ENCODE measurements at places on chromosomes 3 and 15. TPM values are rescaled to one million over a fixed set of nuclear protein-coding genes. Genes with fewer than 3 reads are reported as not detected.

DNA sequence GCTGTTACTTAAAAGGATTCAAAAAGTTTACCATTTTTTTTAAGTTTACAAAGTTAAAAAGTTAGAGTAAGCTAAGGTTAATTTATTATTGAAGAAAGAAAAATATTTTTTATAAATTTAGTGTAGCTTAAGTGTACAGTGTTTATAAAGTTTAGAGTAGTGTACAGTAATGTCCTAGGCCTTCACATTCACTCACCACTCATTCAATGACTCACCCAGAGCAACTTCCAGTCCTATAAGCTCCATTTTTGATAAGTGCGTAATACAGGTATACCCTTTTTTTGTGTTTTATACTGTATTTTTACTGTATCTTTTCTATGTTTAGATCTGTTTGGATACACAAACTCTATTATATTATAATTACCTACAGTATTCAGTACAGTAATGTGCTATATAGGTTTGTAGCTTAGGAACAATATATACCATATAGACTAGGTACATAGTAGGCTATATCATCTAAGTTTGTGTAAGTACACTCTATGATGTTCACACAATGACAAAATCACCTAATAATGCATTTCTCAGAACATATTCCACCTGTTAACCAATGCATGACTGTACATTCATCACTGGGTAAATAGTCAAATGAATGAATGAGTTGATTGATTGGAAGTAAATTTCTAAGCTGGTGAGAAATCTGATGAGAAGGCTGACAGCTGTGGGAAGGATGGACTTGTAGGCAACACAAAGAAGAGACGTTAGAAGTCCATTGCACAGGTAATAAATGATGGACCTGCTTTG lies 95.2 kb upstream of the CDIN1 start:
- DNase-seq, result no peak

- DNase-seq, result no peak
Measured at GRCh38 chr3:156240642-156241041, 120.3 kb downstream of the KCNAB1 start.

DNA sequence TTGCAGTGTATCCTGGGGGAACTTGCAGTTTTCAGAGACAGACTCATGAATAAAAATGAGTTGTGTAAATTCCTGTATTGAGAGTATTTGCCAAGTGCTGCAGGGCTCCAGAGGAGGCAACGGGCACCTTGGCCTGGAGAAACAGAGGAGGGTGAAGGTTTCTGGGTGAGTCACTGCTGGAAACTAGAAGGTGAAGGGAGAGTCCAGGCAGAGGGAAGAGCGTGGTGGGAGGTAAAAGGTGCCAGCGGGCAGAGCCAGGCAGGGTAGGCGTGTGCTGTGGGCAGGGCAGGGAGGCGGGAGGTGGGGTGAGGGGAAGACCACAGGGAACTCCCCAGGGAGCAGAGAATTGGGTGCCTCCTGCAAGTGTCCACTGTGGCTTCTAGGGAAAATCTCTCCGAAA lies 120.8 kb downstream of the SLCO3A1 start:
- DNase-seq, result no peak

DNA sequence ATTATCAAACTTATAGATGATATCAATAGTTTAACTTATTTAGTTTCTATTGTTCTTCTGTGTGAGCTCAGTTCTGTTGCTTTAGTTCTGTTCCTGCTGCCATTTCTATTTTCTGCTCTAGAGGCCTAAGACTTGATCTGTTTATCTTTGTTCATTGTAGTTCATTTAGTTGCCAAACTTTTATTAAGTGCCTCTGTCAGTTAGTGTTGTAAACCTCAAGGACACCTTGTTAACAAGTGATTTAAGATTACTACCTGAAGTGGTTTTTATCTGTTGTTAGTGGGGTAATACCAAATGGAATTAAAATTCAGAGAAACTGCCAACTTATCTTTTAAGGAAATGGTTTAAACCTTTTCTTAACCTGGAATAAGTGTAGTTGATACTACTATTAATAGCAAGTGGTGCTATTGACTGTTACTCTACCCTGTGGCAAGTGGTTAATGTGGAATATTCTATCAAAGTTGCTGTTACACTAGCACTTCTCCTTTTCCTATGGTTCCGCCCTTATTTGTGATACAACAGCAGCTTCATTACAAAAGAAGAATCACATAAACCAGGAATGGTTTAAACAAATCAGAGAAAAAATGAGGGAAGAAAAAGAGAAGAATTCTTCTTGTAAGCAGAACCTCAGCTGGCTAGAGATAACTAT lies 500.6 kb upstream of the GOLIM4 start:
- DNase-seq, result no peak

DNA sequence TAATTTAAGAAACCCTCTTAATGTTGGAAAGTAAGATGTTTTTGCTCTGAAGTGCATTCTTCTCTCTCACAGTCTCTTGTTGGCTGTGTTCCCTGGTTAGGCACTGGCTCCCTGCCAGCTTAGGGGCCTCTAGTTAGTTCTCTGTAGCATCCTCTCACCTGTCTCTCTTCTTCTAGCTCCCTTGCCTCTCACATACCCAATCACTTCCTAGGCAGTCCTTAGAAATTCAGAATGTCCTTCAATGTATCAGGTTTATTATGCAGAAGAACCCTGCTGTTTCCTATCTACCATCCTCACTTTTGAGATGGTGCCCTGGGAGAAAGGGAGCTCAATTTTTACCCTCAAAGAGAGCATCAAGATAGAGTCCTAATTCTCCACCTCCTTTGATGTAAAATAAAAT lies 36.2 kb upstream of the CPNE4 start:
- no peak for DNase-seq

DNA sequence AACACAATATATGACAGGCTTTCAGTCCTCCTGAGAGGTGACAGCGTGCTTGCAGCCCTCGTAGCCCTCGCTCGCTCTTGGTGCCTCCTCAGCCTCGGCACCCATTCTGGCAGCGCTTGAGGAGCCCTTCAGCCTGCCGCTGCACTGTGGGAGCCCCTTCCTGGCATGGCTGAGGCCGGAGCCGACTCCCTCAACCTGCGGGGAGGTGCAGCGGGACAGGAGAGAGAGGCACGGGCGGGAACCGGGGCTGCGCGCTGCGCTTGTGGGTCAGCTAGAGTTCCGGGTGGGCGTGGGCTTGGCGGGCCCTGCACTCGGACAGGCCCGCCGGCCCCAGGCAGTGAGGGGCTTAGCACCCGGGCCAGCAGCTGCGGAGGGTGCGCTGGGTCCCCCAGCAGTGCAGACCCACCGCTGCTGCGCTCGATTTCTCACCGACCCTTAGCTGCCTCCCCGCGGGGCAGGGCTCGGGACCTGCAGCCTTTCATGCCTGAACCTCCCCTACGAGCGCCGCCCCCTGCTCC lies 60.4 kb upstream of the HRH1 start:
- no peak for DNase-seq

- no peak for DNase-seq
Measured at GRCh38 chr3:15475161-15475560, 46.3 kb downstream of the COLQ start.

DNA sequence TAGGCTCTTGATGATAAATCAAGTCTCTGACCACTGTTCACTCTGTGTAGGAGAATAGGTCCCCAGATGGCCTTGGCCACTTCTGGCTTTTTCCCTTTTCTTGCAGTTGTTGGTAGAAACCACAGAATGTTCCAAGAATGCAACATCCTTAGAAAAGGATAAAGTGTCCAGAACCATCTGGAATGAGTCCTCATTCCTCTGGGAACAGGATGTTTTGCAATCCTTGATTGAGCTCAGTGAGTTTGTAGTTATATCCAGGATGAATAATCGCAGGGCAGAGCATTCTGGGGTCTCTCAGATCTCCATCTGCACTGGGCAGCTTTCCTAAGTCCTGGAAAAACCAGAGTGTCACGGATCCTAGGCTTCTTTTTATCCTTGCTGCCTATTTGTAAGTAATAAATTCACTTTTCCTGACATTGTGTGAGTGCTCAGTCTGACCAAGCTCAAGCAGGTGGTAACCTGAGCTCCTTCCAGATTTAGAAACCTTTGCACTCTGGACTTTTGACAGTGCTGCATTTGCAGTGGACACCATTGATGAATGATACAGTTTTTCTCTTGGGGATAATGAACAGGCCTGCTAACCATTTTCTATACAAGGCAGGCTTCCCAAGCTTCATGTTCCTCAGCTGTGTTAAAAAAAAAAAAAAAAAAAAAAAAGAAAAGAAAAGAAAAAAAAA lies 1028.6 kb downstream of the OTOL1 start:
- no peak for DNase-seq

- peak; percentile 62 for DNase-seq
Measured at GRCh38 chr3:152834776-152835600, at the start of gene P2RY1. TSS of gene P2RY1 (plus strand) at chr3:152835131. CDS start at chr3:152835783, 652 bp downstream.

GRCh38 chr15:48992545-48992944 lies 28.8 kb upstream of the SHC4 start:
- DNase-seq, result no peak

- DNase-seq, result no peak
Measured at GRCh38 chr15:45551676-45552075, 29.1 kb upstream of the SLC30A4 start.

DNA sequence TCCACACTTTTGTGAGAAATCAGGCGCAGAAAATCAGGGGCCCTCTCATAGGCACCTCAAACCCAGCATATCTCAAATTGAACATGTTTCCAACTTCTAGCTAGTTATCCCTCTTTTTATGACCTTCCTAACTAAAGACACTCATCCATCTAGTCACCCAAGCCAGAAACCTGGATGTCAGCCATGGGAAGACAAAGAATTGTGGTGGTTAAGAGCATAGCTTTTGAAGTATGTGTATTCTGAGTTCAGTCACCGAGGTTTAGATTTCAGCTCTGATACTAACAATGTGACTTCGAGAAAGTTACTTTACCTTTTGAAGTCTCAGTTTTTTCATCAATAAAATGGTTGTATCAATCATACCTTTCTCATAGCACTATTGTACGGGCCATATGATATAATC lies 495.5 kb downstream of the NLGN1 start:
- no peak for DNase-seq

- DNase-seq, result no peak
Measured at GRCh38 chr3:25784971-25785370, 1.7 kb upstream of the NGLY1 start.

- peak; percentile 24 for DNase-seq
Measured at GRCh38 chr3:24264748-24265158, 229.9 kb downstream of the THRB start.

DNA sequence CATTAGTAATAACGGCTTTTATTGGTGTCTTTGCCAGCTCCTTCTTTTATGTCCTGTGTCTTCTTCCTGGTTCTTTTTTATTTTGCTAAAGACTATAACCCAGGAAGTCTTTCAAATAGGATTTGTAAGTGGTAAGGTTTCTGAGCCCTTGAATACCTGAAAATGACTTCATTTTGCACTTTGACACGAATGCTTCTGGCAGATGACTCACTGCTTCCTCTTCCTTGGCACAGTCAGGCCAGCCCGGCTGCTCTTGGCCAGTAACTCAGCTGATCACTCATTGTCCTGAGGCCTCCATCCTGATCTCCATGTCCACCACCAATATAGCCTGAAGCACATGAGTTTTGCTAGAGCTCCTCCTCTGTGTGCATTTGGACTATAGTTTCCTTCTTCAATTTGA lies 48.7 kb upstream of the NR2E3 start:
- no peak for DNase-seq

- DNase-seq, result no peak
Measured at GRCh38 chr3:106036696-106037095, 167.9 kb upstream of the CBLB start.

DNA sequence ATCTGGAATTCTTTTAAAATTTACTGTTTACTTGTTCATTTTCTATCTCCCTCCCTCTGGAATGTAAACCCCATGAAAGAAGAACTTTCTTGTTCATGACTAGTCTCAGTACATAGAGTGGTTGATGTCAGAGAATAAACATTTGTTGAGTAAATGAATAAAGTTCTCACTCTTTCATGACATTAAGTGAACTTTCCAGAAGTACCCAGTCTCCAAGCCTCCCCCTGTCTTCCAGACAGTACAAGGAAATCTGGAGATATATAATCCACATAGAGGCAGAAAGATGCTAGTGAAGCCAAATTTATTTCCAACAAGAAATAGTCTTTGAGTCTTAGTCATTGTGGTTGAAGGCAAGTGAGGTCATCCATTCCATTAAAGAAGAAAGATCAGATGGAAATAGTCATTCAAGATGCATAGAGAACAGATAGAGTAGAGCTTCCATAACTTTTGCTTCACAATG lies 71.5 kb upstream of the GALNT15 start:
- DNase-seq, result no peak

GRCh38 chr15:80709542-80709941 lies 14.4 kb downstream of the ABHD17C start:
- DNase-seq, result no peak

GRCh38 chr15:59295261-59296001 lies 77.2 kb downstream of the MYO1E start:
- DNase-seq, result no peak

- DNase-seq, result no peak
Measured at GRCh38 chr3:159447841-159448240, 540.8 kb upstream of the IL12A start.

- no peak for DNase-seq
Measured at GRCh38 chr15:56844892-56845291, 73.6 kb upstream of the TCF12 start.

- no peak for DNase-seq
Measured at GRCh38 chr3:61848885-61849284, 287.5 kb downstream of the PTPRG start.

DNA sequence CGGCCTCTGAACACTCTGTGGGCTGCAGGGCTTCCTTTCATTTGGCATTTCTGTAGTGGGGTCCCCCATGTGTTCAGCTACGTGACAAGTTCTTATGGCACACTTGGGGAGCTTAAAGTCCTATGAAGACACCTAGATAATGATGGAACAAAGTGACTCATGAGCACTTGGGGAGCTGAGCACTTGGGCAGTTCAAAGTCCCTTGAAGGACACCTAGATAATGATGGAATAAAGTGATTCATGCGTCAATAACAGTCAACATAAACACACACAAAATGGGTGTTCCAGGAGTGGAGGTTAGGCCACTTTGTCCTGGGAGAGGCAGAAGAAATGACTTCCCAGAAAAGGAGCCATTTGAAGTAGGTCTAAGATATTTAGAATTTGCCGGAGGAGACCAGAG lies 66.6 kb downstream of the LDHAL6B start:
- DNase-seq, result no peak

GRCh38 chr3:28651159-28651558 lies 302.5 kb upstream of the AZI2 start:
- DNase-seq, result no peak

DNA sequence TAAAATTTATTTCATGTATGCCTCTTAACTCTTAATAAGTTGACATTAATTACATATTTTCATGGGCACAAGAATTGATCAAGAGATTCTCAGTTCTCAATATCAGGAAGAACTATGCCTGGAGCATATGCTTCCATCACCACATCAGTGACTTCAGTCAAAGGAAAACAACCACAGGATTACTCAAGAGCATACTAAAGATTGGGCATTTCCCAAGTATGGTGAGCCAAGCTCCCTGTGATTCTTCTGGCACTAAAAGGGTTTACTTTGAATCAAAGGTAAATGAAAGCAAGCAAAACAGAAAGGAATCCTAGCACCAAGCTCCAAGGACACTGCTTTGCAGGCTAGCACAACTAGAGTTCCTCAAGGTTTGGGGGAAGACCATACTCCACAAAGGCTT lies 44.6 kb downstream of the FMN1 start:
- no peak for DNase-seq

OXSR1 gene
- 56.9 TPM for total RNA-seq

ACKR2 gene
- 2.3 TPM for total RNA-seq

UCN2 gene
- total RNA-seq, result not detected

FES gene
- 11.1 TPM for total RNA-seq

NR2C2 gene
- 57.4 TPM for total RNA-seq

FEZF2 gene
- not detected for total RNA-seq

GPR171 gene
- total RNA-seq, result 124 TPM

ZBBX gene
- not detected for total RNA-seq

SLC12A8 gene
- 0.45 TPM for total RNA-seq

CLDN11 gene
- total RNA-seq, result not detected
